ENCODE measurements at places on chromosomes 5 and 9. TPM values are rescaled to one million over a fixed set of nuclear protein-coding genes. Genes with fewer than 3 reads are reported as not detected.

DNA sequence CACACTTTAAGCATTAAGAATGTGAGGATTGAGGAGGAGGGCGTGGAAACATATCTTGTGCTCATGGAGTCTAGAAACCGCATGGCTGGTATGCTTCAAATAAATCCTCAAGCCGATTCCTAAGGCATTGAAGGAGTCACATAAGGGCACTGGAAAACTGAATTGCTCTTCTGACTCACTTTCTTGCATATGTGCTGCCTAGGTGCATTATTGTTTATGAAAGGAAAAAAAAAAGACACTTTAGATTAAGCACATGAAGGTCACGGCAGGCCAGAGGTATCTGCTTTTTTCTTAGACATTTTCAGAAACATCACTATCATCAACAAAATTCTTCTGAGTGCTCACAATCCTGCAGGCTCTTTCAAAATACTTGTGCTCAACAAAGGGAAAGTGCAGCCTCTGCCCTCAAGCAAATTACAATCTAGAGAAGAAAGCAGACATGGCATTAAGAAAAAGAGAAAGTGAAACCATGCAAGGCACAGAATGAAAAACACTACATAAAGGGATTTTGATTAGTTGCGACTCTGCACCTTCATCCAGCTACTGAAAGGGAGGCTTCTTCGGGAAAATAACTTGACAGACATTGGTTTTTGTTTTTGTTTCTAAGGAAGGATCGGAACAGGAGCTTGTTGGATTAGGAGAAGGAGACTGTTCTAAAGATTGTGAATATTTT lies 2117.6 kb downstream of the MAT2B start:
- DNase-seq = no peak

DNA sequence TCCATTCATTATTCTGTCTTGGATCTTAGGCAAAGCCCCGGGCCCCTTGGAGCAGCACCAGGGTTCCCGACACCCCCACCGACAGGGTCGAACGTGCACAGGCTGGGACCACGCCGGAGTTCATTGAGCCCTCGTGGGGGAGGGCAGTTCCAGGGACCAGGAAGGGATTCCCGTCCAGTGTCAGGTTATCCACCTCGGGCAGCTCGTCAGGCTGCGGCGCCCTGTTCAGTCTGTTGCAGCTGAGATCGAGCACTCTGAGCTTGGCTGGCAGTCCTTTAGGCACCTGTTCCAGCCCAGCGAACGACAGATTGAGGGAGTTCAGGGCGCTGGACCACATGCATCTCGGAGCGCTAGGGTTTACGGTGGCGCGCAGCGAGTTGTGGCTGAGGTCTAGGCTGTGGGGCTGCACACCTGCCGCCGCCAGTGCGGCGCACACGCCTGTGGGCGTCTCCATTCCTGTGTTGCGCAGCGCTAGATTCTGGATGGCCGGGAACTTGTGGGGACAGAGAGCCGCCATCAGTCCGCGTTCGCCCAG lies 1.1 kb downstream of the CD14 start:
- peak; percentile 63 for DNase-seq

DNA sequence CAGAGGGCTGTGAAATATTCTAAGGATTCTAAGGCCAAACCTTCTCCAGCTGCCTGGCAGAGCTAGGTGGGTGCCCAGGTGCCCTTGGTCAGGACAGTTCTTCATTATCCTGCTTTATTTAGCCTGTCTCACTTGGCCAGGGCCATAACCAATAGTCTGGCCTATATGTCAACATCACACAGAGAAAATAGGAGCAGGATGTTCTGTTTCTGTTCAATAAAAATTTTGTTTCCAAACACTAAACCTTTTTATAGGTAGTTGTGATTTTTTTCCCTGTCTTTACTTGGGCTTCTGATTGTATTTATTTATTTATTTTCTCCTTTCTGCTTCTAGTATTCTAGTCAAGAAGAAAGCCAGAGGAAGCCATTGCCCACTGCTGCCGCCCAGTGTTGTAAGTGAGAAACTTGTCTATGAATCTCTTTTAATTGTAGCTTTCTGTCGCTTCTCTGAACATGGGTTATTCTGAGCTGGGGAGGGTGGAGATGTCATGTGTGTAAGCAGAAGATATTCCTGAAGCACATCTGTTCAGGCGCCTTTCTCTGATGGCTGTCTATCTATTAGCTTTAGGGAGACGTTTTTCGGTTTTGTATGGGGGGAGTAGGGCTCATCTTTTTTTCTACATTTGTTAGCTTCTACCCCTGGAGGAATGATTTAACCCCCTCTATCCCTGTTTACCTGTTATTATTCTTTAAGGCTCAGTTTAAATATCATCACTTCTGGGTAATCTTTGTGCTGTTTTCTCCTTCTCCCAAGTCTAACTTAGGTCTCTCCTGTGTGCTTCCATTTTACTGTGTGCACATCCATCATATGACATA lies 97.1 kb downstream of the UNC13B start:
- peak; percentile 79 for DNase-seq

DNA sequence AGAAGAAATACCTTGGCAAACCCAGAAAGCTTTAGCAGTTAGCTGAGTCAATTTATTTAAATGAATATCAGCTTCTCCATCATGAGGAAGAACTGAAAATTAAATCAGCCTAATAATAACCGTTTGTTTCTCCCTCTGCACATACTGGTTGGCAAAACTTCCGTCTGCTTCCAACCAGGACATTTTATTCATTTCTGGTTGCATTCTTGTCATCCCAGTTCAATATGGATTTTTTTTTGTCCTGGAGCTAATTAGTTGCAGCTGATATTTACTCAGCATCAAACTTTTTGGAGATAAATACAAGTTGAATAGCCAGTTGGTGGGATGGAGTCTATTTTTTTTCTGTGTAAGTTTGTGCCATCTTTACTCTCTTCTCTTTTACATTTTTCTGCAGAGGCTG lies 126.5 kb upstream of the GDNF start:
- no peak for DNase-seq

- DNase-seq = peak; percentile 88
Observed at GRCh38 chr9:92634712-92635605, 35.0 kb downstream of the IPPK start.

GRCh38 chr5:10653043-10653442 lies 89.2 kb downstream of the ANKRD33B start:
- DNase-seq = peak; percentile 62

DNA sequence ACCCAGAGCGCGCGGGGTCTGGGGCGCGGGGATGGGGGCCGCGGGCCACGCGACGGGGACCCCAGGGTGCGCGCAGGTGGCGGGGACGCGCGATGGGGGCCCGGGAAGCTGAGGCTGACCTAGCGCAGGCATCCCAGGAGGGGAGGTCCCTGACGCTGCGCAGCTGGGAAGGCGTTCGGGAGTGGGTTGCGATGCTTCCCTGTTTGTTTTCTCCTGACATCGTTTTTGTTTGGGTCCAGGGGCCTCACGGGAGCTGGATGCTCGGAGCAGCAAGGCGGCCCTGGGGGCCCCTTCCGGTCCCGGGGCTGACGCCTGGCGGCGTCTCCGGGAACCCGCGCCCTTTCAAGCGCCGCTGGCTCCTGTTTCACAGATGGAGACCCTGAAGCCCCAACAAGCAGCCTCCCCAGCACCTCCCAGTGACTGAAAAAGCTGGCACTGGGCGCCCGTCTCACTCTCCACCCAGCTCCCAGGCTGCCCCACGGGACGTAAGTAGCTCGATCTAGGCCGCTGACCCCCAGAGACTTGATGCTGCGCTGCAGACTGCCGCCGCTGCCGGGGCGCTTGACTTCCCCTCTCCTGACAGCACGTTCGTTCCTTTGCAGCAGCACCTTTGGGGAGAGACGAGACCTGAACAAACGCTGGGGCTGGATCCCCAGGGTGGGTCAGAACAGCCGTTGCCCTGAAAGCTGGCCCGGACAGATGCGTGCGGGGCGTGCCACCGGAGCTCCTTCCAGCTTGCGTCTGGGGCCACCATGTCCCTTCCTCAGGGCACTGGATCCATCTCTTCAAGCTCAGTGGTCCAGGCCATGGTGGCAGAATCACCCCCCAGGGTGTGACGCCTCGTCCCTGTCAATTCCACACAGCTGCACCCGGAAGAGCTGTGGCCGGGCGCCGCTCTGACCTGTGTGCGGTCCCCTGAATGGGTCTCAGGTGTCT lies 593 bp downstream of the BRD3OS start:
- peak; percentile 72 for DNase-seq

DNA sequence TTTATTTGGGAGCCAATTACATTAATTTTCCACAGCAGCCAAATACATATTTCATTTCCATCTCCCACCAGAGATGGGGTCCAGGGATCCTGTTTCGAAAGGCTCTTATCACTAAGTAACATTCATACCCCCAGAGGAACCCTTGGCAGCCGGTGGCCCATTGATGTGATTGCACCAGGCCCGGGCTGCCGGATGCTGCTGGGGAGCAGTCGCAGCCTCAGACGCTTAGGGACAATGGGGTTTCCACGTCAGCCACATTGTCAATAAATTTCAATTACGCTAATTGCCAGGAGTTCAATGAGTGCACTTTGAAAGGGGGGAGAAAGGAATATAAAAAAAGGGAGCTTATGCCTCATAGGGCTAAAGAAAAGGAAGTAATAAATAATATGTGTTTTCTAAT lies 478.8 kb upstream of the ADAMTS16 start:
- no peak for DNase-seq

GRCh38 chr5:134417707-134418106 lies 6.0 kb upstream of the CDKN2AIPNL start:
- DNase-seq = no peak

- no peak for DNase-seq
Observed at GRCh38 chr5:69364850-69365249, 4.5 kb downstream of the AK6 start.

- peak; percentile 48 for DNase-seq
Observed at GRCh38 chr5:540906-541538, 16.8 kb upstream of the SLC9A3 start.

DNA sequence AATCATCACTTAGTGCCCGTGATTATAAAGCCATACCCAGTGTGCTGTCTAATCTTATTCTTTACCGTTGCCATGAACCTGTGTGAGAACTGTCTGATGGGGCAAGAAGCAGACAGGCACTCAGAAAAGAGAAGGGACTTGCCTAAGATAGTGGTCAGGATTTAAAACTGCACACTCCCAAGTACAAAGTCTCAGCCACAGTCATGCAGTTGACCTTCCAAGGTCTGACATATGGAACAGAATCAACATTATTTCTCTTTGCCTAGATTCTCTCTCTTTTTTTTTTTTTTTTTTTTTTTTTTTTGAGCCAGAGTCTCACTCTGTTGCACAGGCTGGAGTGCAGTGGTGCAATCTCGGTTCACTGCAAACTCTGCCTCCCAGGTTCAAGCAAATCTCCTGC lies 1.9 kb upstream of the PPP2CA start:
- DNase-seq = no peak

- no peak for DNase-seq
Observed at GRCh38 chr9:91741522-91741921, 208.5 kb downstream of the ROR2 start.

- no peak for DNase-seq
Observed at GRCh38 chr9:108864446-108864845, 2.4 kb downstream of the ACTL7A start.

TTC1 gene
- 57.0 TPM for total RNA-seq

EDIL3 gene
- total RNA-seq = 0.91 TPM

SLC46A2 gene
- total RNA-seq = not detected

BARHL1 gene
- not detected for total RNA-seq

PCDHA9 gene
- total RNA-seq = not detected

FAM151B gene
- 1.2 TPM for total RNA-seq

IL13 gene
- total RNA-seq = not detected

PDGFRB gene
- 40.8 TPM for total RNA-seq
